Activated CD4-positive, alpha-beta T cell treated with anti-CD3 and anti-CD28 coated beads, Interleukin-2, amount 10 ng/mL, durations not matched to agents 7 days and 5 days (primary cell): ENCODE measurements at places on chromosomes 6 and 20. TPM values are rescaled to one million over a fixed set of nuclear protein-coding genes. Genes with fewer than 3 reads are reported as not detected.

DNA sequence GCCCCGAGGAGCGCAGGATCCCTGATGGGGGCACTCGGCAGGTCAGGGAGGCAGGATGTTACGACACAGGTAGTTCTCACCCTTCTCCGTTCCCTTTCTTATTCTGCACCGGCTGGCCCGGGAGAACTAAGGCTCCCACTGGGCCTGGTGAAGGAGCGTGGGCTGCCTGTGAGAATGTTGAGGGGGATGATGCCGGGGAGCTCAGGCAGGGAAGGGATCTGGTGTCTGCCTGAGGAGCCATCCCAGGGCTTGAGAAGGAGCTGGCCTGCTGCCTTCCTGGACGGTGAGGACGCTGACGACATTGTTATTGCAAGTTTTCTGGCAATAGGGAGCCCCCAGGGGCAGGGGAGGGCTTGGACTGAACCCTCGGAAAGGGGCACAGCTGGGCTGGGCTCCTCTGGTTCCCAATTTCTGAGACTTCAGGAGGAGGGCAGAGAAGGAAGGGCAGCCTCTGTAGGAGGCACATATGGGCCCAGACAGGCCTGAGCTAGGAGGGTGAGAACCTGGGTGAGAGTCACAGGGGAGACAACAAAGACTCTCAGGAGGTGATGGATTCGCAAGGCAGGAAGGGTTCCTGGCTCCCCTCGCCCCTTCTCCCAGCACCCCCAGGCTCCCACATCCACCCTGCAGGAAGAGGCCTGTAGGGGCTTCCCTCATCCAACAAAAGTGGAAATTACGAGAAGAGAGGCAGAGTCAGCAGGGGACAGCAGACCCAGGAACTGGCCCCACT is 32.8 kb downstream of the CYP21A2 start:
- no peak overlapping the region for H3K27ac ChIP-seq
- no peak for DNase-seq
- no peaks in the 10 kb centered on the region for H3K4me1 ChIP-seq
- no peak overlapping the region for H3K4me3 ChIP-seq

Gene SLC35B2
- 29.5 TPM for total RNA-seq

GRCh38 chr6:10453596-10453995 is 38.7 kb upstream of the TFAP2A start:
- peaks cover 5% of the 10 kb centered on the region for H3K27me3 ChIP-seq
- no peaks in the 10 kb centered on the region for H3K4me1 ChIP-seq
- no peak for DNase-seq
- H3K27ac ChIP-seq = no peak overlapping the region
- H3K4me3 ChIP-seq = no peak overlapping the region
- no peaks in the 10 kb centered on the region for H3K36me3 ChIP-seq

Gene GJA1
- not detected for total RNA-seq

DNA sequence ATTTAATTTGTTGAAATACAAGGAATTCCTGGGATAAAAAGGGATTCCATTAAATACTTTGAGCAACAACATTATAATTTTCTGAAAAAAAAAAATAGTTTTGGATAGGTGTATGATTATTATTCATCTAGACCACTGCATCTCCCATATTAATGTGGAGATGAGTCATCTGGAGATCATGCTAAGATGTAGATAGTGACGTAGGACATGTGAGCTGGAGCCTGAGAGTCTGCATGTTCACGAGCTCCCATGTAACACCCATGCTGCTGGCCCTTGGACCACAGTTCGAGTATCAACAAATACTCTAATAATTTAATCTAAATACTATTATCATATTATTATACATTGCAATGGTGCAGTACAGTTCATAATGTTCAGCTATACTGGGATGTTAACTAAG is 91.6 kb downstream of the EPM2A start:
- H3K27ac ChIP-seq = no peak overlapping the region
- H3K27me3 ChIP-seq = no peaks in the 10 kb centered on the region

DNA sequence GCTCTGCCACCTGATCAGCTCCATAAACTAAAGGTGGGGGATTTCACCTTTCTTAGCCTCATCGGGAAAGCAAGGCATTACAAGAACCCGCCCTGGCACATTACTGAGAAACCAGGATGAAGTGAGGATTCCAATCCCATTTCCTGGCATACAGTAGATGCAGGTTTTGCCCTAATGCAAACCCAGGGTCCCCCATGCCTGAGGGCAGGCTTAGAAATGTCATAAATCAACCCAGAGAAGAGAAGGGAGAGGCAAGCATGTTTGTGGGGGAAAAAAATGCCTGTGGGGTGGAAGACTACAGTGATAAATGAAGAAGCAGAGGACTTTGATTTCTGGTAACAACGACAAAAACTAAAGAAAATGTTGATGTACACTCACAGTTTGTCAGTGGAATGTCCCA is 18.0 kb upstream of the PMEPA1 start:
- H3K27ac ChIP-seq = no peak overlapping the region
- H3K27me3 ChIP-seq = peaks cover 4% of the 10 kb centered on the region
- no peak overlapping the region for H3K4me3 ChIP-seq
- no peaks in the 10 kb centered on the region for H3K36me3 ChIP-seq

GRCh38 chr6:6843057-6843627 is 254.6 kb downstream of the LY86 start:
- H3K27me3 ChIP-seq = peaks cover 25% of the 10 kb centered on the region
- no peaks in the 10 kb centered on the region for H3K4me1 ChIP-seq
- DNase-seq = no peak

DNA sequence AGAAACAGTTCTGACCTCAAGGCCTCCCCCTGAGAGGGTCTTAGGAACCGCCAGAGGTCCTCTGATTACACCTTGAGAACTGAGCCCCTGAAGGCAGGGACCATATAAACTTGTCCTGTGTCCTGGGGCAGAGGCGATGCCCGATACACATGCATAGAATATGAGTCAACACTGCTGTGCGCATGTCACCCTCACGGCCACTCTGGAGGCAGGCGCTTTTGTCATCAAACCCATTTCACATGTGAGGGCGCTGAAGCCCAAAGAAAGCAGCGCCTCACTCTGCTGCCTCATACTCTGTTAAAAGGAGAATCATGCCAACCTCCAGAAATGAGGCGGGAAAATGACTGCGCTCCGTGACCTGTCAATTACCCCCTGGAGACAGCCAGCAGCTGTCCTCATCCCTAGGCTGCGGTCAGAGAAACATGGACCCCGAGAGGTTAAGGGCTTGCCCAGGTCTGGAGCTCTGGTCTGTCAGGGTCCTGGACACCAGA is 158.3 kb downstream of the GRM4 start:
- peaks cover 4% of the 10 kb centered on the region for H3K4me1 ChIP-seq
- DNase-seq = no peak
- H3K27ac ChIP-seq = no peak overlapping the region
- peaks cover 3% of the 10 kb centered on the region for H3K27me3 ChIP-seq

GRCh38 chr6:6005051-6006005 is 1.4 kb downstream of the NRN1 start:
- no peak for DNase-seq
- peaks cover 24% of the 10 kb centered on the region for H3K36me3 ChIP-seq
- peak overlapping the region; percentile 76 for H3K4me3 ChIP-seq
- peak overlapping the region; percentile 80 for H3K27ac ChIP-seq
- peaks cover 66% of the 10 kb centered on the region for H3K4me1 ChIP-seq
- H3K27me3 ChIP-seq = peaks cover 83% of the 10 kb centered on the region

- no peak for DNase-seq
- peaks cover 7% of the 10 kb centered on the region for H3K27me3 ChIP-seq
- no peaks in the 10 kb centered on the region for H3K4me1 ChIP-seq
- H3K36me3 ChIP-seq = no peaks in the 10 kb centered on the region
- H3K4me3 ChIP-seq = no peak overlapping the region
- H3K27ac ChIP-seq = no peak overlapping the region
Observed at GRCh38 chr6:131900231-131900630, 50.9 kb downstream of the CCN2 start.

Gene IP6K3
- not detected for total RNA-seq

- H3K4me1 ChIP-seq = no peaks in the 10 kb centered on the region
- no peak for DNase-seq
- no peaks in the 10 kb centered on the region for H3K27me3 ChIP-seq
- H3K4me3 ChIP-seq = no peak overlapping the region
- no peaks in the 10 kb centered on the region for H3K36me3 ChIP-seq
Observed at GRCh38 chr6:77181749-77182148, 281.5 kb downstream of the HTR1B start.

GRCh38 chr6:149045404-149045803 is 272.1 kb upstream of the TAB2 start:
- H3K36me3 ChIP-seq = peaks cover 12% of the 10 kb centered on the region
- no peak overlapping the region for H3K4me3 ChIP-seq
- DNase-seq = peak; percentile 27
- H3K27ac ChIP-seq = no peak overlapping the region

DNA sequence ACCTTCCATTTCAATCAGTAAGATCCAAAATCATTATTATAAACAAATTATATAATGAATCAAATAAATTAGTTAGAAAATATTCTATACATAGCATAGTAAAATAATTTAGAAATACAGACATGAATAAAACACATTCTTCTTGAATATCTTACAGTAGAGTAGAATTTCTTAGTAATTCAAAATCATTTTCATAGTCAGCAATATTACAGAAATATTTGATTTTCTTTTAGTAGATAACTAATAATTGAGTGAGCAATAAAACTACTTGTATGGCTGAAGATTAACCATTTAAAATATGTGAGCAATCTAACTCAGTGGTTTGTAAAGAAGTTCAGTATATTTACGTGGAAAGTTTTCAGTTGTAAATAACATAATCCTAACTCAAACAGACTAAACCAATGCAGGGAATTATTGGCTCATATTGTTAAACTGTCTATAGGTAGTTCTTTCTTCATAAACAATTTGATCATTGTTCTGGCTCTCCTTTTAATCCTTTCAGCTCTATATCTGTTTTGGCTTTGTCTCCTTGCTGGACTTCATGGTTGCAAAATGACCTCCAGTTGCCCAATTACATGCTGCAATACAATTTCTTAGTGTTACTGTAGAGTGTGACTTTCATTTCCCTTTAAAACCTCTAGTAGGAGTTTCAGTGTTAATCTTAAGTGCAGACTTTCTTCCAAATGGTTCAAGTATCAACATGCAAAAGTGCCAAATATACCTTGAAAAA is 307.5 kb downstream of the EYS start:
- no peaks in the 10 kb centered on the region for H3K27me3 ChIP-seq
- DNase-seq = no peak
- H3K4me3 ChIP-seq = no peak overlapping the region

Gene ISM1
- total RNA-seq = 1.4 TPM

GRCh38 chr6:159828074-159828473 is 28.0 kb downstream of the PNLDC1 start:
- no peaks in the 10 kb centered on the region for H3K36me3 ChIP-seq
- peaks cover 10% of the 10 kb centered on the region for H3K4me1 ChIP-seq
- no peak overlapping the region for H3K4me3 ChIP-seq
- DNase-seq = no peak
- H3K27ac ChIP-seq = no peak overlapping the region

GRCh38 chr20:35191419-35192117 is 19.7 kb downstream of the PROCR start:
- peaks cover 5% of the 10 kb centered on the region for H3K36me3 ChIP-seq
- no peaks in the 10 kb centered on the region for H3K4me1 ChIP-seq
- no peak for DNase-seq
- no peak overlapping the region for H3K4me3 ChIP-seq

Gene LATS1
- total RNA-seq = 34.9 TPM

GRCh38 chr20:23686046-23686750 is 2.6 kb downstream of the CST4 start:
- H3K4me1 ChIP-seq = no peaks in the 10 kb centered on the region
- no peak overlapping the region for H3K27ac ChIP-seq
- DNase-seq = no peak
- no peaks in the 10 kb centered on the region for H3K36me3 ChIP-seq
- H3K27me3 ChIP-seq = peaks cover 3% of the 10 kb centered on the region

GRCh38 chr6:157990321-157991066 is 8.8 kb downstream of the SYNJ2 start:
- H3K36me3 ChIP-seq = peaks cover 9% of the 10 kb centered on the region
- H3K4me3 ChIP-seq = peak overlapping the region; percentile 66
- H3K27ac ChIP-seq = peak overlapping the region; percentile 89
- peaks cover 51% of the 10 kb centered on the region for H3K4me1 ChIP-seq

- no peaks in the 10 kb centered on the region for H3K27me3 ChIP-seq
- no peak overlapping the region for H3K4me3 ChIP-seq
- no peak for DNase-seq
- no peak overlapping the region for H3K27ac ChIP-seq
Observed at GRCh38 chr6:155031091-155031490, 36.0 kb downstream of the TIAM2 start.

GRCh38 chr20:44154521-44155001 is 32.4 kb downstream of the JPH2 start:
- peaks cover 13% of the 10 kb centered on the region for H3K4me1 ChIP-seq
- no peak overlapping the region for H3K4me3 ChIP-seq
- no peak overlapping the region for H3K27ac ChIP-seq
- no peak for DNase-seq
- H3K27me3 ChIP-seq = peaks cover 14% of the 10 kb centered on the region
- no peaks in the 10 kb centered on the region for H3K36me3 ChIP-seq

DNA sequence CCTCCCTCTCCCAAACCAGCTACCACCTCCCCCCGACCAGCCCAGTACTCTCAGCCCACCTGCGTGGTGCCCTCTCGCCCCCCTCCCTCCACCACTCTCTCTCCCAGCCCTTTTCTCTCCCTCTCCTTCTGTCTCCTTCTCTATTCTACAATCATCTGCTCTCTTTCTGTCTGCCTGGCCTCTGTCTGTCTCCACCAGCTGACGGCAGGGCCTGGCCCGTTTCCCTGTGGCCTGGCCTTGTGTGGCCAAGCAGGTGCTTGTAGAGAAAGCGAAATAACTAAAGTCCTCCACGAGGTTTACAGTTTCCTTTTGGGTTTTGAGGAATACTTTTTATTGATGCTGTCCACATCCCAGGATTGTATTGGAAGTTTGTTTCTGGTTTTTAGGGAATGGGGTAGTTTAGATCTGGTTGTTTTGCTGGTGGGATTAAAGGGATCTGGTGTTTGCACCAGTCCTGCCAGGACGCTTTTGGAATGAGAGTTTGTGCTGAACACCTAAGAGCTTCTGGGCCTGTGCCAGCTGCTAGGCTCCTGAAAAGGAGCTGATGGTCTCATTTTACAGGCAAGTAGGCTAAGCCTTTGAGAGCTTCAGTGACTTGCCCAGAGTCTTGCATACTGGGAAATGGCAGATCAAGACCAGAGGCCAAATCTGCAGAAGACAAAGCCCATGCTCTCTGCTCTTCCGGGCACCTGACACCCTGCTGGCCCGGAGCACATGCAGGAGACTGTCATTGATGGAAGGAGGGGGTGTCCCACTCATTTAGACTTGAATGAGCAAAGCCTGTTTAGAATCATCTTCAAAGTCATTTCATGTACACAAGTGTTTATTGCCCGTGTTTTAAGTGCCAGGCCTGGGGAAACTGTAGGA is 161.7 kb downstream of the SYCP2 start:
- H3K27ac ChIP-seq = no peak overlapping the region
- no peak for DNase-seq
- H3K4me1 ChIP-seq = no peaks in the 10 kb centered on the region
- H3K36me3 ChIP-seq = no peaks in the 10 kb centered on the region
- no peak overlapping the region for H3K4me3 ChIP-seq
- H3K27me3 ChIP-seq = no peaks in the 10 kb centered on the region
